NCI-H2107 (cell line): ENCODE measurements at places on chromosomes 11 and 22.

GRCh38 chr11:77322506-77322905 is 21.0 kb upstream of the GDPD4 start:
- DNase-seq, result no peak

DNA sequence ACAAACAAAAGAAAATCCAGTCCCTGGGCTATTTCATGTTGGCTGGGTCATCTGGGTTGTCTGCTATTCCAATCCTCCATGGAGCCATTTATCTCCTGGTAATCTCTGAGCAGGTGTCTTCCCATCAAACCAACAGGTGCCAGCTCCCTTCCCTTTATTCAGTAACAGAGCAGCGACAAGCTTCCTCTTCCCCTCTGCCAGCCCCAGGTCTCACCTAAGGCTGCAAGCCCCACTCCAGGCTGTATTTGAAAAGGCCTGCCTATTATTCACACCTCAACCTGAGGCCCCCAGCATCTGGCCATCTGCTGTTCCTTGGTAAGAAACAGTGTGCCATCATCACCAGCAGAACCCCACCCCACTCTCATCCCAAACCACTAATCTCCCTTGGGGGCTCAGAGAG is 436.2 kb downstream of the BUD13 start:
- no peak for DNase-seq

DNA sequence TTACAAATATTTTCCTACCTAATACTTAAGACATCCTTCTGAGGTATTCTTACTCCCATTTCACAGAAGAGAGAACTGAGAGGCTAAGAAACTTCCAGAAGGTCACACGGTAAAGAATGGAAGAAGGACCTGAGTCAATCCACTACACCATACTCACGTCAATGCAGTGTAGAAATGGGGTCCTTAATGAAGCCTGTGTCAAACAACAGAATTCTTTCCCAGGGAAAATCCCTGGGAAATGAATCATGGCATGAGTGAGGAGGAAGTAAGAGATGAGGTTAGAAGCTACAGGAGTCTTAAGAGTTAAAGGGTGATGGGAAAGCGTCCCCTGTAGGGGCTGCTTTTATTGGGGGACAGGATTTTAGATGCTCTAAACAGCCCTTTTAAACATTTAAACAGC is 147.9 kb downstream of the C11orf91 start:
- DNase-seq, result no peak

DNA sequence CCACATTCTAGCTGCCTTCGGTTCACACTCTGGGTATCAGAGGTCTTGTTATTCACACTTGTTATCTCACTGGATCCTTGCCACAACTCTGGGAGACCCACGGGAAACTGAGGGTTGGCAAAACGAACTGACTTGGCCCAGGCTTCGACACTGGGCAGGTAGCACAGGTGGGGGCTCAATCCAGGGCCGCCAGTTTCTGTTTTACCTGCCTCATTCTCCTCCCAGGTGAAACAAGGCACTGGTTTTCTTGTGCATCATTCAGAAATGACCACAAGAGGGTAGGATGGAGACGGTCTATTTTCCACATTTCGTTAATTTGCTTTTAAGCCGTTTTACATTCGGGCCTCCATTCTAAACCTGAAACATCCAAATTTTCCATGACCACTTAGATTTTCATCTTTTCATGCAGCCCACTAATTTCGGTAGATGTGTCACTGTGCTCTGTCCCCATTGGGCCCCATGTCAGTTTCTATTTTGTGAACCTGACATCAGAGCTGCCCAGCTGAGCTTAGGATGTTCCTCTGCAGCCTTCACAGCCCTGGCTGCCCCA is 108.1 kb downstream of the KIAA1671 start:
- DNase-seq, result no peak
